ENCODE measurements at places on chromosomes 5 and 9. TPM values are rescaled to one million over a fixed set of nuclear protein-coding genes. Genes with fewer than 3 reads are reported as not detected.

DNA sequence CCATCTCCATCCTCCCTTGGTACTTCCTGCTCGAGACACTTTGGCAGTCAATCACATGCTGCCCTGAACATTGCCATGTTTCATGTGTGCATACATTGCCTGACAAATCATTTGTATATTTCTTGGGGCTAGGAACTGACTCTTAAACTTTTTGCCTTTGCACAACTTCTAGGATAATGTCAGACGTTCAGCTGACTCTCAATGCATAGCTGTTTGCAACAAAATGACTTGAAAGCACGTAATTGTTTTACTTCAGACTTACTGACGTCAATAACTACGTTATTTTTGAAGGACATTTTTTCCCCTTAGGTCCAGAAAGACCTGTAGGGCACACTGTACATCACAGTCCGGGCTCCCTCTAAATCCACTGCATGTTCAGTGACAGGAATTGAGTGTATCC lies 37.4 kb upstream of the DAB2 start:
- no peak for DNase-seq

DNA sequence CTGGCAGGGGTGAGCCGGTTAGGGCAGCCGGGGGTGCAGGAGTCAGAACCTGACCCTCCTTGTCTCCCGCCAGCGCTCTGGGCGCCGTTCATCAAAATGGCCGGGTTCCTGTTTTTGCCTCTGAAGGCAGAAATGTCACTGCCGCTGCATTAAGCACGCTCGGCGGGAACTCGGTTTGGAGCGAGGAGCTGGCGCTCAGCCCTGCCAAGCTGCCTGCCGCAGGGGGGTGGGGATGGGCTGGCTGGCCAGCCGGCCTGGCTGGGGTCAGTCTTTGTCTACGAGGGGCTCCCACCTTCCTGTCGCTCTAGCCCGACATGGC lies 63.7 kb downstream of the CXXC5 start:
- DNase-seq, result no peak

DNA sequence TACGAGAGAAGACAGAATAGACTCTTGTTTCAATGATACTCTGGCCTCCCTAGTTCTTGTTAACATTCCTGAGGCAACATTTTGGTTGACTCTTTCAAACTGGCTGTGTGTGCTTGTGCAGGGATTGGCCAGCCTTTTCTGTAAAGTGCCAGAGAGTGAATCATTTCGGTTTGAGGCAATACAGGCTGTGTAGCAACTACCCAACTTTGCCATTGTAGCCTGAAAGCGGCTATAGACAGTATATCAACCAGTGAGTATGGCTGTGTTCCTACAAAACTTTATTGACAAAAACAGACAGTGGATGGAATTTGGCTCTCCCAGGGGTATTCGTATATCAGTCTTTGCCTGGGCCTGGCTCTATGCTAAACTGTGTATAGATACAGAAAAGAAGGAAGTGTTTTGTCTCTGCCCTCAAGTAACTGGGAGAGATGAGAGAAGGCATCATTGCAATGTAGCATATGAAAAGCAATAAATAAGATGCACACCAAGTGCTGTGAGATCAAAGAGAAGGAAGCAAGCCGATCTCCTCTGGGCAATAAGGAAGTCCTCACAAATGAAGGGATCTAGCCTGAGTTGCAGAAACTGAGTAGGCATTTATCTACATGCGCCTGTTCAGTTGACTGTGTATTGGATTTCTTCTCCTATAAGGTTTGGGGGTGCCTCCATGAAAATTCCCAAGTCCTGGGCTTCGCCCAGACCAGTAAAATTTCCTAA lies 568.0 kb upstream of the KLF4 start:
- DNase-seq, result peak; percentile 47

GRCh38 chr5:98769959-98770208 lies 3.6 kb upstream of the RGMB start:
- no peak for DNase-seq

- DNase-seq, result no peak
Measured at GRCh38 chr5:1793301-1793740, 6.3 kb downstream of the MRPL36 start.

- DNase-seq, result no peak
Measured at GRCh38 chr9:8632493-8632892, 832.9 kb upstream of the DMAC1 start.

The RELL2 gene
- total RNA-seq, result 6.2 TPM

The OR4F3 gene
- not detected for total RNA-seq

The ADAMTS2 gene
- 0.38 TPM for total RNA-seq

The SPATA31E1 gene
- not detected for total RNA-seq

Measured in dermis microvascular lymphatic vessel endothelial cell (primary cell).